ENCODE measurements at places on chromosomes 1 and 21.

DNA sequence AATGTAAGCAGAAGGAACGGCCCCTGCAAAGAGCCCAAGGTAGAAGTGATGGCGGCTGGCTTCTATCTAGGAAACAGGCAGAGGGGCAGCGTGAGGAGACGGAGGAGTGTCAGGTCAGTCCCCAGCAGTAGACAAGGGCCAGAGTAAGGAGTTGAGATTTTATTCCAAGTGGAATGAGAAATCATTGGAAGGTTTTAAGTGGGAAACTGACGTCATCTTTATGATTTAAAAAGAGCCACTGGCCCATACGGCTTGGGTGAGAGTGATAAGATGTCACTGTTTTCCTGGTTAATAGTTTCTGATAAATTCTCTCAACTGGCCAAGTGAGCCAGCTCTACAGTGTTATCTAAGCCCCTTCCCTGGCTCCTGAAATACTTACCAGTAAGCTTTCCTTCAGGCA lies 103.2 kb upstream of the CAMK1G start:
- no peak overlapping the region for H3K4me3 ChIP-seq
- H3K27ac ChIP-seq, result no peak overlapping the region
- no peak for DNase-seq
- H3K27me3 ChIP-seq, result no peaks in the 10 kb centered on the region

GRCh38 chr21:37758982-37759381 lies 157.3 kb downstream of the KCNJ6 start:
- H3K36me3 ChIP-seq, result no peaks in the 10 kb centered on the region
- no peak overlapping the region for H3K4me3 ChIP-seq
- peaks cover 8% of the 10 kb centered on the region for H3K27me3 ChIP-seq

DNA sequence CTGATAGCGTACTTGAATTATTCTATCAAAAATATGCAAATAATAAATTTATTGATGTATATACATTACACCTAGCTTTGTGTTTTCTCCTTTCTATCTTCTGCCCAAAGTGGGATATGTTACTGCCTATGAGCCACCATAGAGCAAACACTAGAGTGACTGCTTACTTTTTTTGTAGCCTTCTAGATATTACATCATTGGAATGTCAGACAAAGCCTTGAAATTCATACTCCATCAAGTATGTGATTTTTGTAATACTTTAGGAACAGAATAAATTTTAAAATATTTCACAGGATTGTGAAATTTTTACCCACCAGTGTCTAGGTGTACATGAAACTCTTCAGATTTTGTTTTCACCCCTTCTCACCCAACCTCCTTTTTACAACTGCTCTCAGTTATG lies 787.6 kb downstream of the USP25 start:
- no peak overlapping the region for H3K4me3 ChIP-seq
- no peak for DNase-seq
- H3K4me1 ChIP-seq, result no peaks in the 10 kb centered on the region
- H3K36me3 ChIP-seq, result no peaks in the 10 kb centered on the region
- H3K27me3 ChIP-seq, result no peaks in the 10 kb centered on the region

GRCh38 chr1:40270152-40270834 lies 12.3 kb downstream of the ZMPSTE24 start:
- H3K27ac ChIP-seq, result no peak overlapping the region
- H3K4me1 ChIP-seq, result no peaks in the 10 kb centered on the region
- H3K36me3 ChIP-seq, result no peaks in the 10 kb centered on the region
- H3K27me3 ChIP-seq, result no peaks in the 10 kb centered on the region
- no peak for DNase-seq

- peaks cover 3% of the 10 kb centered on the region for H3K27me3 ChIP-seq
- no peak overlapping the region for H3K4me3 ChIP-seq
- no peaks in the 10 kb centered on the region for H3K36me3 ChIP-seq
- H3K27ac ChIP-seq, result no peak overlapping the region
Observed at GRCh38 chr1:184497959-184498723, 111.3 kb downstream of the C1orf21 start.

DNA sequence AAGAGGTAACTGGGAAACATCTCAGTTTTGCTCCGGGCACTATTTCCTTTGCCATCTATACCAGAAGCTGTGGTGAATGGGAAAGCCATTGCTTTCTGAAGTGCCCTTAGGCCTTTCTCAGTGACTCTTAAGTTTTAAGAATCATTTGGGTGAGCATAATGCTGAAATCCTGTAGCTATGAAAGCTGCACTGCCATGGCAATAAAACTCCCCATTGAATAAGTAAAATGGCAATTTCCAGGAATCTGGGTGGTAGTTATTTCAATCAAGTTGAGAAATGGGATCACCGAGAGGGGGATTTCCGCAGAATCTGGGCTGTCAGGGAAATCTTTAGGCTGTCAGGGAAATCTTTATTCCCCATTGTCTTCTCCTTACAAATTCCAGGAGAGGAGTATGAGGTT lies 26.8 kb upstream of the MACF1 start:
- no peak overlapping the region for H3K27ac ChIP-seq
- H3K4me1 ChIP-seq, result peaks cover 30% of the 10 kb centered on the region
- no peaks in the 10 kb centered on the region for H3K36me3 ChIP-seq
- H3K4me3 ChIP-seq, result no peak overlapping the region

- no peaks in the 10 kb centered on the region for H3K36me3 ChIP-seq
- H3K4me3 ChIP-seq, result no peak overlapping the region
Observed at GRCh38 chr1:25993197-25993951, 4.5 kb downstream of the PAFAH2 start.

DNA sequence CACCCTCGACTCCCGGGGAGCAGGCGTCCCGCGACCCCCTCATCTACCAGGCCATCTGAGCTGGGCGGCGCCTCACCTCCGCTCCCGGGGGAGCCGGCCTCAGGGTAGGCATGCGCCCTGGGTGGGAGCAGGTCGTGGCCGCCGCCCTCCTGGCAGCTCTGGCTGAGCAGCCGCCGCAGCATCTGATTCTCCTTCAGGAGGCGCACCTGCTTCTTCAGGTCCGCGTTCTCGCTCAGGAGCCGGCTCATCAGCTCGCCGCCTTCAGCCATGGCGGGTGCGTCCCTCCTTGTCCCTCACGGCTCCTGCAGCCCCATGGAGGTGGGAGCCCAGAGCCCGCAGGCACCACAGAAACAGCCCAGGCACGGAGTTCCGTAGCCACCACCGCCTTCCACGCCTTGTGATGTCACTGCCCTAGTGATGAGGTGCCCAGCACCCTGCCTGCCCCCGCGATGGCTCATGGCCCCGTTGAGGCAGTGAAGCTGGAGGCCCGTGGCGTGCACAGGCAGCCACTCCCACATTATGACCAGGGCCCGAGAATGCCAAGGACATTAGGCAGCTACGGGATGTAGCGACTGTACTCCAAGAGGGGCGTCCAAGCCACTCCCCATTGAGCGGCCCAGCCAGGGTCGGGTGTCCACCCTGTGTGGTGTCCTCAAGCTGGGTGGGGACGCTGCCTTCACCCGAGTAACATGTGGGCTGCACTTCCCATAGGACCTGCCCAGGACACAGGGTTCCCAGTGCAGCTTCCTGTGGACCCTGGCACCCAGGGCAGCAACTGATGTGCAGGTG lies 1.5 kb downstream of the SPATC1L start:
- H3K27ac ChIP-seq, result peak overlapping the region; percentile 88
- H3K36me3 ChIP-seq, result peaks cover 4% of the 10 kb centered on the region
- DNase-seq, result no peak
- H3K4me3 ChIP-seq, result peak overlapping the region; percentile 78
- peaks cover 10% of the 10 kb centered on the region for H3K4me1 ChIP-seq

DNA sequence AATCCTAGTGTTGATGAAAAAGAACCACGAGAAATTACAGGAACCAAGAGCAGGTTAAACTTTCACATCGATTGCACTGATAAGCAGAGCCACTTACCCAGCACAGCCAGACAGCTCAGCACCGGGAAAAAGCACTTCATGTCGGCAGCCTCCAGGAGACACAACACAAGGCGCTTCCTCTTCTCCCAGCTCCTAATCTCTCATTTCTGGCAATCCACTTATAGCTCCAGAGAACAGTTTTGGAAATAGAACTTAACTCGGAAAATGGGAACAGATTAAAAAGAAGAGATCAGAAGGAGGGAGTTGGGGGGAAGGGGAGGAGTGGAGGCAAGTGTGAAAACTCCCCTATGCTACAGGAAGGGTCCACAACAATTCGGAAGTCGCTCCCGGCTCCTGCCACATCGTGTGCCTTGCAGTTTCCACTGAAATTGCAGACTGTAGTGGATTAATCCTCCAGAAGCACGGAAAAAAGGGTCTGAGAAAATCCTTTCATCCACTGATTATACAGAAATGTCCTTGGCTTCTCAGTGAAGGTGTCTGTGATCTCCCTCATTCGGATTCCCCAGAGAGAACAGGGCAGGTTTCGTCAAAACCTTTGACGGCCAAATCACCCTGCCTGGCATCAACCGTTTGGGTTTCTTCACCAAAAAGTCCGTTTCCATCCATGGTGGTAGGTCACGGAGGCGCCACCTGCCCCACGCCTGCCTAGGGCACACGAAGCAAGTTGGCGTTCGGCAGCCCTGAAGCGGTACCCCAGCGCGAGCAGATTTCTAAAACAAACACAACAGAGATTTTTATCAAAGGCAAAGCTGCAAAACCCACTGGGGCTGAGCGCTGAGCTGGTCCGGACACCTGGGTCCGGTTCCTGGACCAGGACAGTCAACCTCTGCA lies 1.1 kb downstream of the IGSF3 start:
- H3K36me3 ChIP-seq, result peaks cover 7% of the 10 kb centered on the region
- H3K4me1 ChIP-seq, result peaks cover 36% of the 10 kb centered on the region
- DNase-seq, result no peak
- H3K27me3 ChIP-seq, result peaks cover 8% of the 10 kb centered on the region

DNA sequence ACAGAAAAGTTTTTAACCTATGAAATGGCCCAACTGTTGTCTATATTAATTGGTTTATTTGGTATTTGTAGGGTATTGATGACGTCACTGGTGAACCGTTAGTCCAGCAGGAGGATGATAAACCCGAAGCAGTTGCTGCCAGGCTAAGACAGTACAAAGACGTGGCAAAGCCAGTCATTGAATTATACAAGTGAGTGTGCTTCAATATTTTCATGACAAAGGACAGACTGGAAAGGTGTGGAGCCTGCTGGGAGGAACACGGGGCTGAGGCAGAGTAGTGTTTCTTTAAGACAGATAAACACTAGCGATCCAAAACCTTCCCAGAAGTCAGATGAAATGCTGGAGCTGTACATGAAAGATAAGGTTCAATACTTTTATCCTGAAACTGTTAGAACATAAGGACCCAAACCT lies 76.7 kb downstream of the AK4 start:
- no peaks in the 10 kb centered on the region for H3K4me1 ChIP-seq
- no peak overlapping the region for H3K4me3 ChIP-seq
- no peaks in the 10 kb centered on the region for H3K36me3 ChIP-seq
- no peak overlapping the region for H3K27ac ChIP-seq

- H3K27me3 ChIP-seq, result peaks cover 9% of the 10 kb centered on the region
- peak; percentile 55 for DNase-seq
- peak within 1 kb of the TSS; percentile 82 for H3K4me3 ChIP-seq
- peaks cover 11% of the 10 kb centered on the region for H3K4me1 ChIP-seq
Observed at GRCh38 chr1:161038523-161039153, at the start of gene TSTD1. Gene TSTD1, minus strand, starts transcription at chr1:161038964. Its CDS starts 75 bp downstream, at chr1:161038889.

- no peaks in the 10 kb centered on the region for H3K36me3 ChIP-seq
- H3K27ac ChIP-seq, result peak overlapping the region; percentile 96
- peaks cover 31% of the 10 kb centered on the region for H3K4me1 ChIP-seq
- peak overlapping the region; percentile 83 for H3K4me3 ChIP-seq
- H3K27me3 ChIP-seq, result peaks cover 40% of the 10 kb centered on the region
Observed at GRCh38 chr21:42652527-42653230, 742 bp upstream of the PDE9A start.

DNA sequence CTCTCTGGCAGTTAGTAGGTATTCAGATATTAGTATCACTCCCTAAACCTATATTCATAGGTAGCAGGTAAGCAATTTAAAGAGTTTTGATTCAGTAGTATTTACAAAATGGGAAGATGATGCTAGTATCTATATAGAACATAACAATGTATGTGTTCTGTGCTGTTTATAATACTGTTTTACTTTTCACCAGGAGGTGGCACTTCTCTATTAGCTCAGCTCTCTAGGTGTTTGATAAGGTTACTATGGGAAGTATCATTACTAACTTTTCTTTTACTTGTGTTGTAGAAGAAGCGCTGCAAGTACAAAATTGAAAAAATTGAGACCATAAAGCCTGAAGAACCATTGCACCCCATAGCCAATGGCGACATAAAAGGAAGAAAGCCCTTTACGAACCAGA lies 49.4 kb upstream of the FASLG start:
- no peak overlapping the region for H3K4me3 ChIP-seq
- H3K27ac ChIP-seq, result no peak overlapping the region
- no peak for DNase-seq

DNA sequence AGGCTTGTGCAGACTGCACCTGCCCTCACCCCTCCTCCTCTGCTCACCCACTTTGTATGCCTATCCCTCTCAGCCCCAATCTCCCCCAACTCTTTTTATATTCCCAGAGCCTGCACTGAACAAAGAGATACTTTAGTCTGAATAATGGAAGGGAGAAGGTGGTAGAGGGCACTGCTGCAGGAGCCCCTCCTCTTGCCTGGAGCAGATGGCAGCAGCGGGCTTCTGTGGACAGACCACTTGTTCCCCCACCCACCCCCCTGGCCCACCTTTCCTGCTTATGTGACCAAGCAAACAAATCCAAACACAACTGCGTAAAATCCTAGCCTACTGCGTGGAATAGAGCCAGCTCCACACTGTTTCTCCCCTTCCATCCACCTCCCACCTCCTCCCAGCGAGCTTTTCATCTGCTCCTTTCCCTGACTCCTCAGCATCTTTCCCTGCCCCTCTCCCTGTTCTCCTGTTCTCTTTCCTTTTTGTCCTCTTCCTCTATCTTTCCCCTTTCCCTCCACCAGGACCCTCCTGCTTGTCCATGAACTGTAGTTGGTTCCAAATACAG lies 27.5 kb downstream of the RGS8 start:
- no peak overlapping the region for H3K4me3 ChIP-seq
- H3K4me1 ChIP-seq, result peaks cover 16% of the 10 kb centered on the region

- DNase-seq, result peak; percentile 78
- peaks cover 55% of the 10 kb centered on the region for H3K4me1 ChIP-seq
- peak overlapping the region; percentile 89 for H3K4me3 ChIP-seq
- H3K27ac ChIP-seq, result peak overlapping the region; percentile 100
- peaks cover 21% of the 10 kb centered on the region for H3K27me3 ChIP-seq
- no peaks in the 10 kb centered on the region for H3K36me3 ChIP-seq
Observed at GRCh38 chr1:11339346-11340232, 66.6 kb downstream of the UBIAD1 start.

DNA sequence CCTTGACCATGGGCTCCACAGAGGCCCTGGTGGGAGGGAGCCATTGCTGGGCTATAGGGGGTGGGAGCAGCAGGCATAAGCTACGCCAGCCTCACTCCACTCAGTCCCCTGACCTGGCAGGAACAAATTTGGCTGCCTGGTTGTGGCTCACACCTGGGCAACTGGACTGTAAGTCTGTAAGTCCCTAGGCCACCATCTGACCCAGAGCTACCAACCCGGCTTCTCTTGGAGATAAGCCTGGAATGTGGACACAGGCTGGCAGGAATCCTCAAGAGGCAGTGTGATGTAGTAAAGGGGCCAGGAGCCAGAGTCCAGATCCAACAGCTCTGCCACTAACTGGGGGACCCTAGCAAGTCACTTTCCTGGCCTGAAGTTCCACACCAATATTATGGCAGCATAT lies 11.4 kb downstream of the NCF2 start:
- H3K27ac ChIP-seq, result no peak overlapping the region
- no peak overlapping the region for H3K4me3 ChIP-seq
- H3K27me3 ChIP-seq, result peaks cover 4% of the 10 kb centered on the region
- no peak for DNase-seq
- H3K4me1 ChIP-seq, result peaks cover 17% of the 10 kb centered on the region
- no peaks in the 10 kb centered on the region for H3K36me3 ChIP-seq

All from glutamatergic neuron (in vitro differentiated cells).